Lung (tissue), 17 donors: ENCODE measurements at places on chromosomes 4 and X.

DNA sequence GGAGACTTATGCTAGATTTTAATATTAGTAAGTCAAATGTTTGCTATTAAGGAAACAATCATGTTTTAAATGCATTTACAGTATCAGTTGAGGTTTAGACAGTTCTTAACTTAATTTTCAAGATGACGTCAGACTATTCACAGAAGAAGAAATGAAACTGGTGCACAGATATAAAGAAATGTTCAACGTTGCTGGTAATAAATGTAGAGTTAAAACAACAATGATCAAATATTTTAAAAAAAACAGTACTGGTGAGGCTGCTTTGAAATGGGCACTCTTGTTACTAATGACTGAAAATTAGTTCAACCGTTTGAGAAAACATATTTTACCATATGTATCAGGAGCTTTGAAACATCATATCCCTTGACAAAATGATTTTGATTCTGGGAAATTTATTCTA lies 44.2 kb downstream of the ABHD18 start:
- DNase-seq, result no peak

DNA sequence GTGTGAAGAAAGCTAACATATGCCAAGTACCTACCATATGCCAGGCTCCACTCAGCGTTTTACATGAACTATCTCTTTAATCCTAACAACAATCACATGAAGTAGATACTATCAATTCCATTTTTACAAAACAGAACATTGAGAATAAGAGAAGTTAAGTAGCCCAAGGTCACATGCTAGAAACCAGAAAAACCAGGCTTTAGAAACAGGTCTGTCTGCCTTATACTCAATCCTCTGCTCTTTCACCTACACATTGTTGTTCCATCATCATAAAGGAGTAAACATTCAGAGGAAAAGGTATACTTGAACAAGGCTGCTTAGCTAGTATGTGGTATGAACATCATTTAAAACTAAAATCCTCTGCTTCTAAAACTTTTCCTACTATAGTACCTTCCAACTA lies 42.1 kb downstream of the WDFY3 start:
- DNase-seq, result peak; percentile 29

DNA sequence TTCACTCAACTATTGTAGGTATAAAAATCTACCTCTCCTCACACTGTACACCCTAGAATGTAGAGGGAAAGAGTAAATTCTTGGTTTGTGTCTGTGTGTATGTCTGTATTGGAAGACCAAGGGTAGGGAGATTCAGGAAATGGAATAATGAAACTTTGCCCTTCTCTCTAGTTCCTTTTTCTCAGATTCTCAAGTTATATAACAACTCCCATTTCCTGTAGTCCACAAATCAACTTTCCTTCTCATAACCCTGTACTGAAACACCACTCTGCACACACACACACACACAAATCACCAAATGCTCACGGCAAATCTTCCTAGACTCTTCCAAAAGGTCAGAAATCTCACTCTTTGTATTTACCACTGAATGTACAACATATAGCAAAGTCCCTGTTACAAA lies 824.5 kb upstream of the DIAPH2 start:
- no peak for DNase-seq

- DNase-seq, result no peak
Observed at GRCh38 chr4:84677093-84677492, 94.2 kb downstream of the CDS1 start.

DNA sequence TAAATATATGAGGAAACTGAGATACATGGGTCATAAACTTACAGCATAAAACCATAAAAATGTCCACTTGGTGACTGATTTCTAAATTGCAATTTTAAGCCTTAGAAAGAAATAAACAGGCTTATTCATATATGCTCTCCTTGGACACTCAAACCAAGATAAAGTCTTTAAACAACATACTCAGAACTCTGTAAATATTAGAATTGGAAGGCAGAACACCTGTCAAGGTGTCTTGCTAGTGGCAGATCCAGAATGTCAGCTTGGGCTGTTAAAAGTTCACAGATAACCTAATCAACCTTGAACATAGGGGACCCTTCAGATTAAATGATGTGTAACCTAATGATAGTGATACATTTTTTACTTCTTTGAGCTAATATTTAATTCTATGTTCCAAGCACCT lies 208.1 kb upstream of the ARSJ start:
- DNase-seq, result no peak

DNA sequence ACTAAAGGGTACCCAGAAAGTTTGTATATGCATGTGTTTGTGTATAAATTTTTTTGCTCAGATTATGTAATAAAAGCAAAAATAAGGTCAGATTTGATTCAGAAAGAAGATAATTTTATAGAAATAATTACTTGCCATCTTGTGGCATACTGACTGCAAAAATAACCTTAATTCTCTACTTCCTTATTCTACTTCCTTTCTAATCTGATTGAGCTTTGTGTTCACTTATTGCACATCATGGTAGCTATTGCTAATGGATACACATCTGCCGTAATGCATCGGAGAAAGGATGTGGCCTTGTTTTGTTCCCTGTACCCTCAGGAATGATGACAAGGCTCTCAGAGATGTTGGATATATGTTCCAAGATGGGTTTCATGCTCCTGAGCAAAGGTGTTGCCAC lies 10.5 kb upstream of the GNPDA2 start:
- DNase-seq, result no peak

GRCh38 chr4:142440093-142440492 lies 406.0 kb downstream of the INPP4B start:
- no peak for DNase-seq

GRCh38 chr4:13322681-13323101 lies 161.4 kb downstream of the RAB28 start:
- no peak for DNase-seq

- DNase-seq, result no peak
Observed at GRCh38 chr4:35347276-35347675, 897.0 kb downstream of the ARAP2 start.

GRCh38 chr4:54367059-54367458 lies 138.0 kb downstream of the PDGFRA start:
- no peak for DNase-seq

- peak; percentile 98 for DNase-seq
Observed at GRCh38 chr4:18021720-18022571, at the start of gene LCORL. Gene LCORL (minus strand): TSS chr4:18021755. CDS start chr4:18021751, 4 bp downstream.

- DNase-seq, result no peak
Observed at GRCh38 chr4:7234355-7235029, 42.2 kb downstream of the SORCS2 start.

- DNase-seq, result no peak
Observed at GRCh38 chrX:30283456-30284200, 25.6 kb downstream of the NR0B1 start.

- DNase-seq, result no peak
Observed at GRCh38 chrX:103536071-103536470, 16.8 kb upstream of the RAB40A start.

- DNase-seq, result no peak
Observed at GRCh38 chr4:61379406-61379805, 179.3 kb downstream of the ADGRL3 start.

DNA sequence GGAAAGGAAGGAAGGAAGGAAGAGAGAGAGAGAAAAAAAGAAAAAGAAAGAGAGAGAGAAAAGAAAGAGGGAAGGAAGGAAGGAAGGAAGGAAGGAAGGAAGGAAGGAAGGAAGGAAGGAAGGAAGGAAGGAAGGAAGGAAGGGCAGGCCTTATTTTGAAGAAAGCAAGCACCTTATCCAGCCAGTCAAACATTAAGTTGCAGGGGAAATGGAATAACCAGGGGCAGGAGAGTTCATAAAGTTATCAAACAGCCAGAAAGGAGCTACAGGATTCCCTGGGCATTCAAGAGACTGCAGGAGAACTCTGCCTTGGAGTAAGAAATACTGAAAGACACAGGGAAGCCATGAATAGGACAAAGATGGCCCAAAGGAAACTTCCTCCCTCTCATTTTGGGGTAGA lies 672.0 kb upstream of the INTU start:
- no peak for DNase-seq

DNA sequence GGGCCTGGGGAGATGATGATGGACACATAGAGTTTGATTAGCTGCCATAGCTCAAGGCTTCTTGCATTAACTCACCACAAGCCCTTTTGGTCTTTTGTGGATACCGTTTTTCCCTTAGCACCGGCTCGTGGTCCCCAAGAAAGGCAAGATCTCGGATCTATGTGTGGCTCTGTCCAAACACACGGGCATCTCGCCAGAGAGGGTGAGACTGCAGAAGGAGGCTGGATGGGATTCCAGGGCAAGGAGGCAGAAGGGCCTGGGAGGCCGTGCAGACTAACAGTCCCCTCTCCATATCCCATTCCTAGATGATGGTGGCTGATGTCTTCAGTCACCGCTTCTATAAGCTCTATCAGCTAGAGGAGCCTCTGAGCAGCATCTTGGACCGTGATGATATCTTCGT lies 9.5 kb downstream of the USP11 start:
- no peak for DNase-seq

GRCh38 chr4:148341980-148342800 lies 100.0 kb downstream of the NR3C2 start:
- no peak for DNase-seq

DNA sequence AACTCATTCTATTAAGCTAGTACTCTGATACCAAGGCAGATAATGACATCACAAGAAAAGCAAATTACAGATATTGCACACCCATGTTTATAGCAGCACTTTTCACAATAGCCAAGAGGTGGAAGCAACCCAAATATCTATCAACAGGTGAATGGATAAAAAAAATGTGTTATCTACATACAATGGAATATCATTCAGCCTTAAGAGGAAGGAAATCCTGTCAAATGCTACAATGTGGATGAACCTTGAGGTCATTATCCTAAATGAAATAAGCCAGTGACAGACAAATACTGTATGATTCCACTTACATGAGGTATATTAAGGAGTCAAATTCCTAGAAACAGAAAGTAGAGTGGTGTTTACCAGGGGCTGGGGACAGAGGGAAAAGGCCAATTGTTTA lies 14.3 kb downstream of the FABP2 start:
- peak; percentile 23 for DNase-seq

DNA sequence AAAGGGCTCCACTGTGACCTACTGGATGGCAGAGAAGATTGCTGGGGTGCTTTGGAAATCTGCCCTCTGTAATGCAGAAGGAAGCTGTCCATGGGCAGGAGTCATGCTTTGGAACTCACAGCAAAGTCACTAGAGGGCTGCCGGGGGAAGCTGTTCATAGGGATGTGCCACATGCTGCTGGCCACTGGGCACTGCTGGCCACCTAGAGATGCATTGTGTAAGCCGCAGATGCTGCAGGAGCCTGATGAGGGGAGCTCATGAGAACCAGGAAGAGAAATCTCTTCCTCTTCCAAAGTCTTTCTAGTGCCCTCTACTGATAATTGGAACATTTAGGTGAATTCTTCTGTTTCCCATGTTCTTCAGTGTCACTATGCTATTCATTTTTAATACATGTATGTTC lies 31.2 kb upstream of the UXT start:
- DNase-seq, result no peak

GRCh38 chr4:160020804-160021203 lies 917.9 kb downstream of the RAPGEF2 start:
- no peak for DNase-seq

DNA sequence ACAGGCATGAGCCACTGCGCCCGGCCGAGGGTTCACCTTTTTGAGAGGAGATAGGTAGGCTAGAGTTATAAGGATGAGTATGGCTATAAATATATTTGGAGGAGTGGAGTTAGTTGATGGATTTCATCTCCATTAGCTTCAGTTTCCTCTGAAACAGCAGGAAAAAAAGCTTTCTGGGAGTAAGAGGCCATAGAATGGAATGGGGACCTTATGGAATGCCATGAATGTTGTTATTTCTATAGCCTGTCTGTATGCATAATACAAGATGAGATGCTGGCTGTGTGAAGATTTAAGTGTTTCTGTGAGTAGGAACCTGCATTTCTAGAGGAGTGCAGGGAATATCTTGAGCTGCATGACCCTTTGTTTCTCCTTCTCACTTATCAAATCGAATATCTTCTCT lies 114.9 kb upstream of the ARX start:
- DNase-seq, result no peak

DNA sequence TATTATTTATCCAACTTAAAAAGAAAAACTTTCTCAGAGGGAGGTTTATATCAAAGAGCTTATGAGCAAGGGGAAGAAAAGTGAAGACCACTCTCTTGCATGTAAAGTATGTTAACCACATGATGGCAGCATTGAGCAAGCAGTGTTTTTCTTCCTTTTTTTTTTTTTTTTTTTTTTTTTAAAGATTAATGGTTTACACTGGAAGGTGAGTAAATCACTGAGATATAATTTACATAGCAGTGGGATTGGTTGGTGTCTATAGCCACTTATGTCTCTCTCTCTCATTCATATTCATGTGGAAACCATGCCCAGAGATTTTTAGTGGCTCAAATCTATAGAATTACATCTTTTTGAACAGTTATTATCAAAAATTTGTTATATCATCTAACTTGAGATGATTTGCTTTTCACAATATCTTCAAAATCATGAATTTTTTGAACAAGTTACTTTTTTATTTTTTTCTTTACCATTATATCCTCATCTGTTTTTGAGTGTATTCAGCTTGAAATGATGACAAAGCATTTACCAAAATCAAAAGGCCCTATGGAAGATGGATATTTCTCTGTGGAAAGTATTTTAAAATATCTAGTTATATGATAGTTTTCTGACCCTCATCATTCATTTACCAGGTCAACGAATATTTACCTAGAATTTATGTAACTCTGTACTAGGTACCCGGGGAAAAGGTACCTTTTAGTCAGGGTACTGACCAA lies 31.6 kb downstream of the MTHFD2L start:
- DNase-seq, result no peak

DNA sequence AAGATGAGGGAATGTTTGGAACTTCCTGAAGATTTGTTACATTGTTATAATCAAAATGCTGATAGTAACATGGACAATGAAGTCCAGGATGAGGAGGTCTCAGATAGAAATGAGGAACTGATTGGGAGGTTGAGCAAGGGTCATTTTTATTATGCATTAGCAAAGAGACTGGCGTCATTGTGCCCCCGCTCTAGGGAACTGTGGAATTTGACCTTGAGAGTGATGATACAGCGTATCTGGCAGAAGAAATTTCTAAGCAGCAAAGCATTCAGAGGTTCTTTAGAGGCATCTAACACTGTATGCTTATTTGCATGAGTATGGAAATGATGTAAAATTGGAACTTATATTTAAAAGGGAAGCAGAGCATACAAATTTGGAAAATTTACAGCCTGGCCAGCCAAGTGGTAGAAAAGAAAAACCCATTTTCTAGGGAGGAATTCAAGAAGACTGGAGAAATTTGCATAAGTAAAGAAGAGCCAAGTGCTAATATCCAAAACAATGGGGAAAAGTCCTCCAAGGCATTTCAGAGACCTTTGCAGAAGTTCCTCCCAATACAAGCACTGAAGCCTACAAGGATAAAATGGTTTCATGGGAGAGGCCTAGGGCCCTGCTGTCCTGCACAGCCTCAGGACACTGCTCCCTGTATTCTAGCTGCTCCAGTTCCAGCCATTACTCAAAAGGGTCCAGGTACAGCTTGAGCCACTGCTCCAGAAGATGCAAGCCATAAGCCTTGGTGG lies 483.0 kb upstream of the NDST4 start:
- DNase-seq, result no peak

GRCh38 chrX:24294619-24295018 lies 19.2 kb downstream of the SUPT20HL2 start:
- DNase-seq, result no peak

GRCh38 chr4:185396724-185397385 lies at the start of gene ANKRD37:
Gene ANKRD37 (plus strand): TSS chr4:185396841. CDS start chr4:185396924, 83 bp downstream.
- peak; percentile 63 for DNase-seq
